ENCODE measurements at places on chromosomes 3 and 15.

- H3K36me3 ChIP-seq, result no peaks in the 10 kb centered on the region
- no peak overlapping the region for H3K27ac ChIP-seq
- no peak overlapping the region for H3K4me3 ChIP-seq
- no peak for DNase-seq
Measured at GRCh38 chr3:119279101-119279554, 15.1 kb upstream of the ARHGAP31 start.

DNA sequence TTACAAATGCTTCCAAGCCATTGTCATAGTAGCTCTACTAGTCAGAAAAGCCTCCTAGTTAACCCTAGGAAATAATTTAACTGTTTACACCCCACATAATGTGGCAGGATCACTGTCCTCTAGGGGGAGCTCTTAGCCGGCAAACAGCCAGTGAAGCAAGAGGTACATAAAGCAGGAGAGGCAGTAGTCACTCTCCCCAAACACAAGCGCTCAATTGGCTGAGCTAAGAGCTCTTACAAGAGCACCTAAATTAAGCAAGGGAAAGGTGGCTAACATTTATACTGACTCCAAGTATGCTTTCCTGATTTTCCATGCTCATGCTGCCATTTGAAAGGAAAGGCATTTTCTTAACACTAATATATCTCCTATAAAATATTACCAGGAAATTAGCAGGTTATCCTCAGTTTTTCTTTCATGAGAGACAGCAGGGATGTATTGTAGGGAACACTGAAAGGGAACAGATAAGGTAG lies 37.6 kb downstream of the NCEH1 start:
- peak; percentile 25 for DNase-seq
- H3K4me3 ChIP-seq, result no peak overlapping the region
- no peak overlapping the region for H3K27ac ChIP-seq

DNA sequence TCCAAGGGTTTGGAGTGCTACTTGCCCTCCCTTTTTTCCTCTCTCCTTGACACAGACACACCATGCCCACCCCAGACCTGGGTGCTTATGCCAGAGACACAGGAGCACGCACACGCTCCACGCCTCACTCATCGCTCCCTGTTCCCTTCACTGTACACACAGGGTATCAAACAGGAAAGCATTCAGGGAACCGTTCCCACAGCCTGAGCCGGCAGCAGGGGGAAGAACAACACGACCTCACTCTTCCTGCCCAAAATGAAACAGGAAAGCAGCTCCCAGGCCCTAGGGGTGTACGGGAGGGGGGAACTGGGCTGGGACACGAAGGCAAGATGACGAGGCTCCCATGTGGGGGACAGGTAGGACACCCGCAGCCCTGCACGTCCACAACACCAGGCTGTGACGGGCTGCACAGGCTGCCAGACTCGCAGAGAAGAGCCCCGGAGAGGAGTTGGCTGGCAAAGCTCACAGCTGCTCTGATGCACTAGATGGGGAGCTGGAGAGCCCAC lies 11.2 kb downstream of the DLL4 start:
- DNase-seq, result no peak
- no peaks in the 10 kb centered on the region for H3K36me3 ChIP-seq
- no peak overlapping the region for H3K27ac ChIP-seq
- H3K4me3 ChIP-seq, result no peak overlapping the region

DNA sequence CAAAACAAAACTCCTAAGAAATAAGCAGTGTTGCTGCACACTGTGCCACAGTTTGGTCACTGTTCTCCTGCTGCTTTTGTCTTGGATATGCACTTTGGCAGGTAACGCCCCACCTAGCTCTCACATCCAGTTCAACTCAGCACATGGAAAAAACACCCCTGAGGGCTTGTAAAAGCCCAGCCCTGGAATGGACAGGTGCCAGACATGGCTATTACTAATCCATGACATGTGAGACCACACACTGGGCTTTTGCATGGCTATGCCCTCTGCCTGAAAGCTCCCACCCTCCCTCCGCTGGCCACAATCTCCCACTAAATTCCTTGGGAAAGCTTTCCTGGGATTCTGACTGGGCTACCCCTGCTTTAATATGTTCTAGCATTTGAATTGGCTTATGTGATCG lies 24.7 kb upstream of the ZBED2 start:
- DNase-seq, result peak; percentile 72
- H3K4me1 ChIP-seq, result peaks cover 20% of the 10 kb centered on the region
- peak overlapping the region; percentile 13 for H3K27ac ChIP-seq

- no peak overlapping the region for H3K4me3 ChIP-seq
- H3K27ac ChIP-seq, result no peak overlapping the region
- no peaks in the 10 kb centered on the region for H3K27me3 ChIP-seq
- H3K4me1 ChIP-seq, result no peaks in the 10 kb centered on the region
- DNase-seq, result no peak
- H3K36me3 ChIP-seq, result no peaks in the 10 kb centered on the region
Measured at GRCh38 chr3:162348912-162349311, 852.3 kb downstream of the OTOL1 start.
